Activated naive CD4-positive, alpha-beta T cell treated with anti-CD3 and anti-CD28 coated beads, Interleukin-2, amount 10 ng/mL, durations not matched to agents 5 hours and 36 hours (primary cell): ENCODE measurements at places on chromosomes 11 and 22. TPM values are rescaled to one million over a fixed set of nuclear protein-coding genes. Genes with fewer than 3 reads are reported as not detected.

The ANO3 gene
- total RNA-seq = not detected

The POTEH gene
- total RNA-seq = not detected

The RASSF7 gene
- total RNA-seq = 32.9 TPM

The MPZL2 gene
- 4.8 TPM for total RNA-seq

The RAB36 gene
- 0.15 TPM for total RNA-seq

The LGR4 gene
- total RNA-seq = 0.18 TPM

The UPB1 gene
- total RNA-seq = 0.53 TPM

The OR4C46 gene
- not detected for total RNA-seq

The KLHL35 gene
- total RNA-seq = 0.99 TPM

The CARD16 gene
- 102 TPM for total RNA-seq
